ENCODE measurements at places on chromosomes 16 and 17.

DNA sequence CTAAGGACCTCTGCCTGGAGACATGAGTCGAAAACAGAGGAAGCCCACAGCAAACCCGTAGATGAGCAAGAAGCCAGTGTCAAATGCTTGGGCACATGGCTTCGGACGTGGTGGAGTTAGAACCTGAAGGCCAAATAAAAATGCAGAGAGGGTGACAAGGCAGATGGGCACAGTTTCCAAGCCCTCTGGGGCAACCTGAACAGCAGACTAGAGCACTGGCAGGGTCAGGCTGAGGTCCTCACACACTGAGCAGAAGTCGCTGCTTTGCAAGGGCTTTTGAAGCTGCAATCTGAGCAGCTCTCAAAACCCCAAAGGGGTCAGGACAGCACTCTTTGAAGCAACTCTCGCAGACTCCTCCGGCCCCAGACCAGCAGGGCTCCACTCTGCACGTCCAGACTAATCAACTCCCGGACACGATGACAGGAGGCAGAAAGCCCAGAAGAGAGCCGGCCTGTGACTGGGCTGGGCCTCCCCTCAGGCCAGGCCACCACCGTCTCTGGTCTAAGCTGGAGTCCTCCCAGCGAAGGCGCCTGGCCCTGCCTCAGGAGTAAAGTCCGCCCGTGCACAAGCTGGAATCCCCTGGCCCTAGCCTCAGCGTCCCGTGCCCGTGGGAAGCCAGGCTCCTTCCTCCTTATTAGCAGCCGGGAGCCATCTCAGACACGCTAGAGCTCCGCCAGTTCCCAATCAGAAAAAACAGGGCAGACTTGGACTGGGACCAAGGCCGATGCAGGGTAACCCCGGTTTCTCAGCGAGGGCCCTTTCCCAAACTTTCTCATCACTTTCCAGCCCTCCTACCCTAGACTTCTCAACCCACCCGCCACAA, 924 bp downstream of the SMARCD2 start:
- peak; percentile 50 for DNase-seq

DNA sequence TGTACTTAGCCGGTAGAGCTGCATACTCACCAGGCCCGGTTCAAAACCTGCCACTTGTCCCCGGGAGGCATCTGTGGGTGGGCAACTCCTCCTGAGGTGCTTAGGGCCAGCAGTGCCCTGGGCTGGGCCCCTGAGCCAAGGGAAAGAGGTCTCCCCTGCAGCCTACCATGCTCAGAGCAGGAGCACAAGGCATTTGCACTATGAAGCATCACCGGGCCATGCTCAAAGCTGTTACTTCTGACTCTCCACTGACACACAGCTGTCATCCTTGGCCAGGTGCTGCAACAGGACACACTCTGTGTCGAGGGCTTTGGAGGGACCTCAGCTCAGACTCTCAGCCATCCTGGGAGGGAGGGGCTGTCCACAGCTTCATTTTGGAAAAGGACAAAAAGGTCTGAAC, 37.2 kb downstream of the SLC38A8 start:
- no peak for DNase-seq

DNA sequence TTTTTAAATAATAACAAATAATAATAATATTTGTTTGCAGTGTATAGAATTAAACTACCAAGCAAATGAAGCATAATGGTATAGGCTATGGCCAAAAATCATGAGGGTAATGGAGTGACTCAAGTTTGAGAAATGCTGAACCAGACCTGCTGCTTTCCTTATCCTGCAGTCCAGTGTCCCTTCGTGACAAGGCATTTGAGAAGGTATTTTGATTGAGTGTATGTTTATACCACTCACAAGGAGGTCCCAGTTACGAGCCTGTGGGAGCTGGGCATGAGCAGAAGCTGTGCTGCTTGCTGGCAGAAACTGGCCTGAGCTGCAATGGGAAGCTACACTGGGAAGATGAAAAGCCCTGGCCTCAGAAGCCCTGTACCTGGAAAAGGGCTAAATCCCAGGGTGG, 50.3 kb downstream of the GNAO1 start:
- DNase-seq, result peak; percentile 77

GRCh38 chr16:52054326-52054725, 492.6 kb downstream of the TOX3 start:
- no peak for DNase-seq

DNA sequence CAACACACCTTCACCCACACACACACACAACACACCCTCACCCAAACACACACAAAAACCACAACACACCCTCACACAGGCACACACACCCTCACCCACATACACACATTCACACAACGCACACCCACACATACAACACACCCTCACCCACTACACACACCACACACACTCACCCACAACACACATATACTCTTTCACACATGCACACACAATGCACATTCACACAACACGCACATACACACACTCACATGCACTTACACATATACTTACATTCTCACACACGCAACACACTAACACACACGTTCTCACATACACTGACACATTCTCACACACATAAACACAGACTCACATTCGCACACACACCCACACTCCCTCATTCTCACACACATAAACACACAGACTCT, 3.8 kb downstream of the ASGR1 start:
- no peak for DNase-seq
